Urothelium cell line (cell line): ENCODE measurements at places on chromosomes 1 and 21.

- DNase-seq = no peak
Observed at GRCh38 chr1:17599954-17600300, 60.4 kb downstream of the ARHGEF10L start.

GRCh38 chr1:60113028-60113427 lies 39.5 kb upstream of the C1orf87 start:
- no peak for DNase-seq

GRCh38 chr1:7248549-7249199 lies 463.4 kb downstream of the CAMTA1 start:
- DNase-seq = no peak

GRCh38 chr21:42398436-42399028 lies 2.7 kb upstream of the TMPRSS3 start:
- DNase-seq = no peak

DNA sequence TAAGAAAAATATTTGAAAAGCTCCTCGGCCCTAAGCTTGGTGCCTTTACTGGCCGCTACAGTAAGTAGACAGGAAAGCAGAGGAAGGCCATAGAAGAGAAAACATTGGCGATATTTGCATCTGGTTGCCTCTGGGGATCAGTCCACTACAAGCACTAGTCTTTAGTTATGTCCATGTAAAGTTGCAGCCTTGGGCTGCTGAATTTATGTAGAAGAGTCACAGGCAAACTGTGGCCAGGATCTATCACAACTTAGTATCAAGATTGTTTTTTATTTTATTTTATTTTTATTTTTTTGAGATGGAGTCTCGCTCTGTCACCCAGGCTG lies 228.7 kb upstream of the CAMK1G start:
- DNase-seq = no peak

GRCh38 chr1:231626951-231627614 lies 493 bp downstream of the DISC1 start:
- peak; percentile 70 for DNase-seq

- DNase-seq = peak; percentile 9
Observed at GRCh38 chr1:69290291-69290690, 277.4 kb upstream of the LRRC7 start.

DNA sequence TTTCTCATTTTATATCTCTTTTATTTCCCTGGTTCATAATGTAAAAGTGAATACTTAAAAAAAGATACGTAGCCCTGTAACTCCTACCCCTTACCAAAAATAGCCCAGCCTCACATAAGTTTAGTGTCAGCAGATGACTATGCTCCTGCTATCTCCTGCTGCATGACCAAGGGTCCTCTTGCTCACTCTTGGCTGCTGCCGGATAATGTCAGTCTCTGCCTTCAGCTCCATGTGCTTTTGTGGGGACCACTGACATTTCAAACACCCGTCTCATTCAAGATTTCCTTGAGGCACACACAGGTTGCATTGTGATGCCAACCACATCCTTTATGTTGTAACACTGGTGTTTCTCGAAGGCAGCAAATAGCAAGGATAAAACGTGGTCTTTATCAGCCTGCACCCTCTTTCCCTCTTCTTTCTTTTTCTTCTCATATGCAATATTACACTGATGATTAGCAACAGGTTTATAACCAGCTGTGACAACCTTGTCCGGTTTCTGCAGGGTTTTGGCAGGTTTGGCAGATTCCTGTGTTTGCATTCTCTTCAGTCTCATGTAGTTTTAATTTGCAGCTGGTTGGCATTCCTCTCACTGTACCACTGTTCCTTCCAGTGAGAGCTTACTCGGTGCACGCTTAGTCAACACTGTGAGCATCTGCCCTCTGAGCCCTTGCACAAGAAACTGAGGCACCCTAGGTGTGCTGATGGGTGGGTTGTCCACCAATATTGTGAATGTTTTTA lies 62.2 kb downstream of the ZNF684 start:
- DNase-seq = no peak

- no peak for DNase-seq
Observed at GRCh38 chr1:53526451-53527101, 67.4 kb downstream of the DMRTB1 start.

GRCh38 chr1:217528271-217528670 lies 102.6 kb downstream of the GPATCH2 start:
- DNase-seq = no peak

DNA sequence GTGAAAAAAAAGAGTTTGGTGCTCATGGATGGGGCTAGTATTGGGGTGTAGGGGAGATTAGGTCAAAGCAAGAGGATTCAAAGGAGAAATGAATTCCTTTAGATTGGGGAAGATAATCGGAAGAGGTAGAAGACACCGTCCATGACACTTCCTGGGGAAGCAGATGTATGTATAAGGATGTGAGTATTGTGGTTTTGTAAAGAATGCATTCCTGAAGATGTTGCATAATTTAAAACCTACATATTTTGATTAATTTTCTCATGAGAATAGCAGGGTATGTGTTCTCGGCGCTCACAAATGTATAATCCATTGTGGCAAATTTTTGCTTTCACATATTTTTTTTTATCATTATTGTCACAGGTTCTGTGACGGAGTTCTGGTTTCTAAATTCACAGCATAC lies 5.5 kb upstream of the LGALS8 start:
- DNase-seq = no peak

DNA sequence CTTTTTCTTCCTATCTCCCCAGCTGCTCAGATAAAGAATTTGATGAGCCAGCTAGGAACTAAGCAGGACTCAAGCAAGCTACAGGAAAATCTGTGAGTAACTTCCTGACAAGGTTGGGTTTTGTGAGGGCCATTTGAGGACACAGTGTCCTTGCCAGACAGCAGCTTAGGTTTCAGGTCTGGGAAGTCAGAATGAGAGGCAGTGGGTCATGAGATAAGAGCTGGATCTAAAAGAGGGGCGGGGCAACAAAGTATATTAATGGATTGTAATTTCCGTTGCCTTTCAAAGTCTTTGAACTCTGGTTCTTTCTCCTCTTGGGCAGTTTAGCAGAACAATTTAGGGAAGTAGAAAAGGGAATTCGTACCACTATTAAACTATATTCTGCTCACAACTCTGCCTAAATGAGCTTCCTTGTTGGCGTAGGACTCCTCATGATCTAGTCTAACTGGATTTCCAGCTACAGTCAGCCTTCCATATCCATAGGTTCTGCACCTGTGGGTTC lies 16.6 kb downstream of the STX12 start:
- DNase-seq = no peak

GRCh38 chr1:112457241-112457640 lies 51.5 kb upstream of the WNT2B start:
- no peak for DNase-seq

DNA sequence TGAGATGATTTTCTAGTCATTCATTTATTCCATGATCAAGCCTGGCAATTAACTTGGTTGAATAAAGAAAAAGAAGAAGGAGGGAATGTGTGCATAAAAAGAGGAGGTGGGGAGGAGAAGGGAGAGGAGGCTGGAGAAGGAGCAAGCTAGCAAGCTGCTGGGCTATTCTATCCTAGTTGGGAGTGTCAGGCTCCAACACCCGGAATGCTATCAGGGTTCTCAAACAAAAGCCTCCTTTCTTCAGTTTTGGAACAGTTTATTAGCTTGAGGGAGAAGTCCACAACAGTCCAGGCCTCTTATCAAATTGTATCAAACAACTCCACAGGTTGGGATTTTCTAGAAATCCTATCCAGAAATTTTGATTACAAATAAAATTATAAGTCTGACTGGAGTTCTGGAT lies 80.0 kb downstream of the BCAR3 start:
- DNase-seq = no peak

- peak; percentile 85 for DNase-seq
Observed at GRCh38 chr1:59971464-59971911, 44.9 kb upstream of the CYP2J2 start.

- DNase-seq = no peak
Observed at GRCh38 chr1:46526013-46526690, 25.3 kb downstream of the KNCN start.

- DNase-seq = no peak
Observed at GRCh38 chr1:22851517-22851916, 121.1 kb downstream of the LACTBL1 start.

- DNase-seq = no peak
Observed at GRCh38 chr1:19053486-19053885, 97.0 kb upstream of the IFFO2 start.

DNA sequence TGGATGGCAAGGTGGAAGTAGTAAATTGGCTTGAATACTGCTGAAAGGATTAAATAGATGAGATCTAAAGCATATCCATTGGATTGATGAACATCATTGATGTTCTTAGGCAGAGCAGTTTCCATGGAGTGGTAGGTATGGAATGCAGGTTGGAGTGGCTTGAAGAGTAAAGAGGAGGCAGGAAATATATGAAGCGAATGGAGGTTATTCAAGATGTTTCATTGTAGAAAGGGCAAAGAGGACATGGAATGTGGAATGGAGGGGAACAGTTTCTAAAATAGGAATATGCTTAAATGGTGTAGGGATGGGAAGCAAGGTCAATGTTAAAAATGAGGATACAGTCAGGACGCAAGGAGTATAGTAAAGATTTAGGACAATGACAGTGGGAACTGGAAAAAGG lies 6.1 kb downstream of the OSBPL9 start:
- DNase-seq = no peak

DNA sequence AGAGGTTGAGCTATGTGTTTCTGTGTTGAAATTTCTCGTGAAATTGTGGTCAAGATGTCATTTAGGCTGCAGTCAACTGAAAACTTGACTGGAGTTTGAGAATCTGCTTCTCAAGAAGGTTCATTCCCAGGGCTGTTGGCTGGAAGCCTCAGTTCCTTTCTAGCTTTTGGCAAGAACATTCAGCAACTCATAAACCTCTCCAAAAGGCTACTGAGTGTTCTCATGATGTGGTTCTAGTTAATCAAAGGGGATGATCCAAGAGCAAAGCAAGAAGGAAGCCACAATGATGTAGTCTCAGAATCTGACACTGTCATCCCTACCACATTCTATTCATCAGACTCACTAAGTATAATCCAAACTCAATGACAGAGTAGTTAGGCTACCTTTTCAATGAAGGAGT lies 66.6 kb downstream of the SPATA6 start:
- DNase-seq = no peak

DNA sequence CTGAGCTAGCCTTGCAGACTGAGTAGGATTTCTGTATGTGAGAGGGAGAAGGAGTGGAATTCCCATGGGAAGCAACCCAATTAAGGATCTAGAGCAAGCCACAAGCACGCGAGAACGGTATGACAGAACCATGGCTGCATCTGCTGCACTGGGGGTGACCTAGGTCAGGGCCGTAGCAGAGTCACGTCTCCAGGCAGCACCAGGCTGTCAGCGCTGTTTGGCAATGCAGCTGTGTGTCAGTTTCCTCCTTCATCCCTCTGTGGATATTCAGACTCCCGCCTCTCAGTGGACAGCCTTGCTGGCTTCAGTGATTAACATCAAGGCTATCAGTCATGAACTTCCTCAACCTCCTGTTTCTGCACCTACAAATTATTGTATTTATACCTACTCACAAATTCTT lies 118.1 kb upstream of the PPP2R5A start:
- no peak for DNase-seq

GRCh38 chr1:160626509-160627342 lies 20.1 kb downstream of the SLAMF1 start:
- DNase-seq = no peak

DNA sequence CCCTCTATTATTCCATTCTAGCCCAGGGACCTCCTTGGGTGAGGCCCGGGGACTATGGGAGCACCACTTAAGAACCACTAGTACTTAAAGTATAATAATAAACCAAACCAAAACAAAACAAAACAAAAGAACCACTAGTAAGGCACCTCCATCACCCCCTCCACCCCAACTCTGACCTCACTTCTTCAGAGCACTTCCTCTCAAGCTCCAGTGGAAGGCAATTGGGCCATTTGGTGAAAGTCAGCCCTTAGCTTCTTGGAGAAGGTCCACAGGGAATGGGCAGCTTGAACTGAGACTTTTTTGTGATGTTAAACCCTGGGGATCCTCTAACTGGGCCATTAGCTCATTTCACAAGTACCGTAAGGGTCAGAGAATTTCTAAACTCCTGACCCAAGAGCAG lies 237.3 kb downstream of the RHOU start:
- no peak for DNase-seq

- DNase-seq = no peak
Observed at GRCh38 chr1:188778578-188778977, 1699.1 kb downstream of the BRINP3 start.

- no peak for DNase-seq
Observed at GRCh38 chr1:200355801-200356200, 54.0 kb downstream of the ZNF281 start.

DNA sequence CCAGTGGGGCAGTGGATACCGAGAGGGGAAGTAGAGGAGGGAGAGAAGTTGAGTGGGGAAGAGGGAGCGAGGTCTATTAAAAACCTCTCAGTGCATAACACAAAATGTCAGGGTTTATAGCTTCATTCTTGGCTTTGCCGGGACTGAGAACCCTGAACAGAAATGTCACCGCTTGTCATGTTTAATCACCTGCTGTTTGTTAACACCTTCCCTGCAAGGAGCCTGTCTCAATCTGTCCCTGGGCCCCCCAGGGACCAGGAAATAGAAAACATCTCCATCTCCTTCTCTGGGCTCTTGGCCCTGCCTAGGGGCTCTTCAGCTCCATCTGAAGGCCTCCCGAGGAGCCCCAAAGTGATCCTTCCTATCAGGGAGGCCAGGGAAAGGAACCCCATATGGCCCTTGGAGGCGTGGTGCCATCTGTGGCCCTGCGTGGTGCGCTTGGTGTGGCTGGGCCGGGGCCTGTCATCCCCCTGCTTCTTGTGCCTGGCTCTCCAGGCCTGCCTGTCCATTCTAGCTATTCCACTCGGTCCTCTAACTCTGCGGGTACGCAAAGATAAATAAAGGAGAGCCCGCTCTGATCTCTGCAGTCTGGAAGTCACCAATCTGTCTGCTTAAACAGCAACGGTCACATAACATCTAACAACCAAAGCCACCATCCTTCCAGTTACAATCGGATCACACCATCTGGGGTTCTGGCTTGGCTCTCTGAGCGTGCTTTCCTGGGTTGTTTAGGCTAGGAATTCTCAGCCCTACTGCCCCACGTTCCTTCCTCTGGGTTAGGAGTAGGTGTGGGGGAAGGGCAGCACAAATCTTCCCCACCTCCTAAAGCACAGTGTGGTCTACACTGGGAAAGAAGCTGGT lies 113.8 kb downstream of the CASZ1 start:
- DNase-seq = no peak

- DNase-seq = peak; percentile 38
Observed at GRCh38 chr1:150535511-150536287, 13.5 kb upstream of the ADAMTSL4 start.

DNA sequence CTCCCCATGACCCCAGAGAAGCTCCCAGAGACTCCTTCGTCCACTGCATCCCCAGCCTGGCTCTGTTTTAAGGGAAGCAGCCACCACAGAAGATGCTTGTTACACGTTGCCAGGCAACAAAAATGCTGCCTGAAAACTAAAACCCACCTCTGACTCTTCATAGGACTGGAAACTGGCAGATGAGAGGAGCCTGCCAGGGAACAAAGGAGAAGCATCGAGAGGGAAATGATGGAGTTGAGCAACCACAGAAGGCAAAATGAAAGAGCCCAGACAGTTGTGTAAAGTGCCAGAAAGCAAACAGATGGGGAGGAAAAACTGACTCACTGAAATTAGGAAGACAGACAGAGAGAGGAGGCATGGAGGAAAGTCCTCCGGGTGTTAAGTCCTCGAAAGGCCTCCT lies 118.4 kb downstream of the KCNN3 start:
- no peak for DNase-seq
